ENCODE measurements at places on chromosomes 6 and 20.

- no peak for DNase-seq
Measured at GRCh38 chr20:44187054-44187771, at the start of gene JPH2. JPH2 (minus strand) TSS chr20:44187188; CDS start chr20:44186705, 483 bp downstream.

DNA sequence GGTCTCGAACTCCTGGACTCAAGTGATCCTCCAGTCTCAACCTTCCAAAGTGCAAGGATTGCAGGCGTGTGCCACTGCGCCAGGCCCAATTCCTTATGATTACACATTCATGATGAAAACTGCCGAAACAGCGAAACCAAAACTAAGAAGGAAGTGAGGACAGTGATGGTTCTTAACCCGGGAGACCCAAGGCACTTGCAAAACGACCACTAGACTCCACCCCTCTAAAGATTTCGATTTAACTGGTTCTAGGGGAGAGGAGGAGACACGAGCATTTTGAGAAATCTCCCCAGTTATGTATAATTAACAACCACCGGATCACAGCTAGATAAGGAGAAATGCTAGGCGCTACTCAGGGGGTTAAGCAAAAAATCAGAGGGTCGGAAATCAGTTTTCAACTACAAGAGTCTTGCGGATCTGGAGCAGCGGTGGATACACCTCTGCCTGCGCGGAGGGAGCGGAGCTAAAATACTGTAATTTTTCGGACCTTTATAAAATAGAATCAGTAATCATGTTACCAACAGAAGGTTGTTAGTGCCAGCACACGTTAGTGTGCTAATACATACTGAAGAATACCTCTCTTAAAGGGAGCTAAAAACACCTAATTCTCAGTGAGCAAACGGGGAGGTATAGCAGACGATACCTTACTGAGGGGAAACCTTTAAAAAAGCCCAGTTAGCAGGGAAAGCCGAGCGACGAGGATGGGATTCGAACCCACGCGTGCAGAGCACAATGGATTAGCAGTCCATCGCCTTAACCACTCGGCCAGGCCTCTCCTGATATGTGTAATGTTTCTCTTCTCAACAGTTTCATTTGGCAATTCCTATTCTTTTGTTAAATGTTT lies 60.0 kb upstream of the BTN3A2 start:
- no peak for DNase-seq

DNA sequence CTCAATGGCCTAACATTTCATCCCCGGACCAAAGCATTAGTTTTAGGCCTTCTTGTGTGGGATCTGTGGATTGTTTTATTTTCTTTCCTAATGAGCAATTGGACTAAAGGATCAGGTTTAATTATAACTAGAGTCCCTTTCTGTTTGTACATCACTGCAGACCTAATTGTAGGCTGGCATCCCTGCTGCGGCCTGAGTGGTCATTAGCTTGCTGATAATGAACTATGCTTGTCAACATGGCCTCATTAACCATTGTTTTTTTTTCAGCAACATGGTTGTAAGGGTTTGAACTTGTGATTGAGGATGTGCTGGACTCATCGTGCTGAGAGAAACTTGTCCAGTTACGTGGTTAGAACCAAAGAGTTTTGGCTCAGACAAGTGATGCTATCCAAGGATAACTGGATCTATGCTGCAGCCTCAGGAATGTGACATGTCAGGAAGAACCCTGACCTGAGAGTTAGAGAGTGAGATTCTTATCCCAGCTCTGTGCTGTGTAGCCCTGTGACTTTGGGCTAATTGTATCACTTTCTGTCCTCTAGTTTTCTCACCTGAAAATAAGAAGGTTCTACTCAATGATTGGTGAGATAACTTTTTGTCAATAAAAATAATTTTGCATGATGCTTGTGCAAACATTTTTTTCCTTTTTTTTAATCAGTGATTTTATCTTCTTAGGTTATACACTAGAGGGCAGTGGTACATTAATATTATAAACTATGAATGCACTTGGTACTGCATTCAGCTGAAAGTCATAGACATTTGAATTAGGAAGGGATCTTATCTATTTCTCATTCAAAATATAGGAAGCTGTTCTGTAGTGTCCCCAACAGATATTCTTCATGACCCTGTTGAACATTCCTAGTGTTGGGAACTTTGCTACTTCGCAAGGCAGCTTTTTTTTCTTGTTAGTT lies 140.9 kb downstream of the RNF144B start:
- DNase-seq = no peak

DNA sequence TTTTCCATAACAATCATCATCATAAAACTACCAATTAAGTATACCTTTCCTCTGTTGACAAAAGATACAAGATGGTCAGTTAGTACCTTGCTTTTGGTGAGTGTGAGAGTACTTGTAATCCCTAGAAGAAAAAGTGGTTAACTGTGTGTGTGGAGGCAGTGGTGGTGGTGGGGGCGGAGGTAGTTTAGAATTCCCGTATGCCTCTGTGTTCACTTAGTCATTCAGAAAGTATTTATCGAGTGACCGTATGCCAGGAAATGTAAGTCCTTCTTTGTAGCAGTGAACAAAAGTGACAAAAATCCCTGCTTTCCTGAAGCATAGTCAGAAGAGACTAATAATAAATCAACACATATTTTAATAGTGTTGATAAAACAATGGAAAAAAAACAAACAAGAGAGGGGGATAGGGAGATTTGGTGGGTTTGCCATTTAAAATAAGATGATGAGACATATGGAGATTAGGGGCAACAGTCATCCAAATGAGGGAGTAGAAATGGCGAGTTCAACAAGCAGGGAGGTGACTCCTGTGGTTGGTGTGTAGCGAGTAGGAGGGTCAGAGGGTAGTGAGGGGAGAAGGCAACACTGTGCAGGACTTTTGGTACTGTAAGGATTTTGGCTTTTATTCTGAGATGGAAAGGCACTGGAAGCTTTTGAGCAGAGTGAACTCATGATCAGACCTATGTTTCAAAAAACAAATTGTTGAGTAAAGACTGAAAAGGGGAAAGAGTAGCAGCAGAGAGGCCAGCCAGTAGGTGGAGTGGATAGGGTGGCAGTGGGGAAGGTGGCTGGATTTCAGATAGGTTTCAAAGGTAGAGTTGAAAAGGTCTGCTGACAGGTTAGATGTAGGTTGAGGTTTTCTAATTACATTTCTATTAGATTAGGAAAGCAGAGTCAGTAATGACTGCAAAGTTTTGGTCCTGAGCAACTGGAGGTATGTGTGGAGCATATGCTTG lies 40.3 kb upstream of the SIM1 start:
- no peak for DNase-seq

DNA sequence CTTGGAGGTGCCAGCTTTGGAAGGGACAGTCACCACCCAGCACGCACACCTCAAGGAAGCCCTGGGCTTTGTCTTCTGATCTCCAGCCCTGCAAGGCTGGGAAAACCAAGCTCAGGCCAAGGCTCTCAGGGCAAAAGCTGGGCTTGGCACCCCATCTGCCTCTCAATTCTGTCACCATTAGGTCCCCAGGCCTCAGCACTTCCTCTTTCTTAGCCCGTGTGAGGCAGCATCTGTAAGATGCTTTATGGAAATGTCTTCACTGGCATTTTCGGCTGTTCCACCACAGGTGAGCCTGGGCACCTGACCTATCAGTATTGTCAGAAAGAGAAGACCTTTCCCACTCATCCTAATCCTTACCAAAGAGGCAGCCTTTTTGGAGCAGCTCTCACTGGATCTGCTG lies 24.6 kb downstream of the GMEB2 start:
- DNase-seq = no peak

DNA sequence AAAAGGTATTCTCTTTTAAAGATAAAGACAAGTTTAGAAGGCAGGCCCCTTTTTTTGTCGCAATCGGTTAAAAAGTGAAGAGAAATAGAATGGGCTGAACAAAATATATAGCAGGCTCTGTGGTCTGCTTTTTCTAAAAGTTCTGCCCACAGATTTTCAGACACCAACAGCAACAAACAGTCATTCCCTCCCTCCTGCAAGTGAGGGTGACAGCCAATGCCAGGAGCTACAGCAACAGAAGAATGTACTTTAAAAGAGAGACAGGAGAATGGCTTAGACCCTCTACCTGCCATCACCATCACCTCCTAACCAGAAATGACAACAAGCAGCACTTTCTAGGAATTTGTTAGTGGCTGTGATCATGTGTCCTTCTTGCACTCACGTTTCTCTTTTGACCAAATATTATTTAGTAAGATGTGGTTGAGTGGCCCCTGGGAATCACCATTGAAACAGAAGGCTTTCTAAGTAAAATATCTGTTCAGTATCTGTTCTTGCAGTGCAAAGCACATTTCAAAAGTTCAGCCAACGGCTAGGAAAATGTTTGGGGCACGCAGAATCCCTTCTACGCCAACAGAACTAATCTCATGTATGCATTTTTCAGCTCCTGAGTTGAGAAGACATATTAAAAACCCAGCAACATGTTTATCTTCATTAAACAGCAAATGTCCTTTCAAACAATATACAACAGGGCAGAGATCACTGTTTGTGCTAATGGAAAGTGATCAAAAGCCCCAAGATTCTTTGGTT lies 248.5 kb downstream of the ATXN1 start:
- DNase-seq = no peak

DNA sequence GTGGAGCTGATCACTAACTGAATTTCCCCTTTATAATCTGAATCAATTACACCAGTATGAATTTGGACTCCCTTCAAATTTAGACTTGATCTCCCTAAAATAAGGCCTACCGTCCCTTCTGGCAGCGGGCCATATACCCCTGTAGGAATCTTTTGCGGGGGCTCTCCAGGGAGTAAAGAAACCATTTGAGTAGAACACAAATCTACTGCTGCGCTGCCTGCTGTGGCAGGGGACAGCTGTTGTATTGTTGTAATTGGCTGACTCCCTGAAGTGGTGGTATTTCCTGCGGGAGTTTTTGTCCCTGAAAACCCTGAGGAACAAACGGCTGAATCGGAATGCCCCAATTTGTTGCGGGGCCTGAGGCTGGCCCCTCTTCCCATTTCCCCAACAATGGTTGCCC lies 16.0 kb upstream of the PTCRA start:
- DNase-seq = no peak

GRCh38 chr20:38316341-38316740 lies 12.4 kb downstream of the BPI start:
- no peak for DNase-seq

- no peak for DNase-seq
Measured at GRCh38 chr6:119609865-119610264, 260.3 kb upstream of the MAN1A1 start.

- DNase-seq = no peak
Measured at GRCh38 chr6:41663568-41663967, 25.3 kb downstream of the MDFI start.

- DNase-seq = no peak
Measured at GRCh38 chr20:51487565-51488268, 54.8 kb downstream of the NFATC2 start.

DNA sequence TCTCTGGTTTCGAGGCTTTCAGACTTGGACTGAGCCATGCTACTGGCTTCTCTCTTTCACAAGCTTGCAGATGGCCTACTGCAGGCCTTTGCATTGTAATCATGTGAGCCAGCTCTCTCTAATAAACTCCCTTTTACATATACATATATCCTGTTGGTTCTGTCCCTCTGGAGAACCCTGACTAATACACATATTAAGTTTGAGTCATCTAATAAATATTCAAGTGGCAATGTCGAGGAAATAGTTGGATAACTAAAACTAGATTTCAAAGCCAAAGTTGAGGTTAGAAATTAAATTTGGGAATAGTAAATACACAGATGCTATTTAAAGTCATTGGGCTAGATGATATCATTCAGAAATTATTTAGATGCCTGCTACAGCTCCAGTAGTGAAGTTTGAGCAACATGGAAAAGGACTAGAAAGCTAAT lies 1343.4 kb downstream of the GRIK2 start:
- no peak for DNase-seq

GRCh38 chr20:48773837-48774418 lies 53.9 kb downstream of the PREX1 start:
- DNase-seq = no peak

- no peak for DNase-seq
Measured at GRCh38 chr6:157218371-157219198, 104.7 kb downstream of the TMEM242 start.

DNA sequence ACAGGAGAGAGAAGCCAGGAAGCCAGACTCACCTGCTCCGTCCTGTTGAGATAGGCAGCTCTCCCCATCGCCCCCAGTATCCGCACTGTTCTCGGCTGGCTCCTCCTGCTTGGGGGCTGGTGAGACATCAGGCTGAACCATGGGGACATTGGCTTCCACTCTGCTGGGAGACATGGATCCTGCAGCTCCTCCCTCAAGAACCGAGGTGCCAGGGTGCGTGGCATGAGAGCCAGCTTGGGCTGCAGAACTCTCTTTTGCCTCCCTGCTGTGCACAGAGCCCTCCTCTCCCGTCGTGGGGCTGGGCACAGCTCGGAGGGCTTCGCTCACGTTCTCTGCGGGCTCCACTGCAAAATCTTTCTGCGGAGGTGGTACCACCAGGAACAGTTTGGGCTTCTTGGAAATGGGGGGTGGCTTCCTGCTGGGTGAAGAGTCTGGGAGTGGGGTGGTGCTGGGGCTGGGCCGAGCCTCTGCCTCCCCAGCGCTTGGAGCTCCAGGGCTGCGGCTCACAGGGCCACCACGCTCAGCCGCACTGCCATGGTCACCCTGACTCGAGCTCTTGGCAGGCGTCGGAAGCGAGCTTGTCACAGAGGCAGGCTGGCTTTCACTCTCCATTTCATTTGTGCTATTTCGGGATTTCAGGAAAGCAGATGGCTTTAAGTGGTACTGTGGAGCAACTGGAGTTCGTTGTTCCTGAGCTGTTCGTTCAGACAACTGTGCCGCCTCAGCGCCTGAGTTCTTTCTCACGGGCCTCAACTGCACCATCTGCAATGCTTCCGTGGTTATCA lies 26.5 kb downstream of the HEBP2 start:
- DNase-seq = no peak

DNA sequence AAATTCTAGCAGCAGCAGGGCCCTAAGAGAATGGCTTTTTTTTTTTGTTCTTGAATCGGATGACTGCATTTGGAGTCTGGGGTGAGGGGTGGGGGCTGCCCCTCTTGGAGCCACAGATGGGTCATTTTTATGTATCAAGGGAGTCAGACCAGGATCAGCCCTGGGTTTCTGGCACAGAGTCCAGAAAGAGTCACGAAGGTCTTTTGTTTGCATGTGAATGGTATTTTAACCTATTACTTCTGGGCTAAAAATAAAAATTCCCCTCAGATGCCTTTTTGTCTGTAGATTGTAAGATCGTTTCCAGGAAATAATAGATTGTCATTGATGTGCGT lies 72.5 kb downstream of the PHACTR3 start:
- no peak for DNase-seq

GRCh38 chr6:162621246-162621645 lies 106.3 kb downstream of the PRKN start:
- DNase-seq = no peak

GRCh38 chr20:21136015-21136732 lies 10.3 kb downstream of the KIZ start:
- no peak for DNase-seq

GRCh38 chr20:11376420-11376819 lies 541.3 kb upstream of the BTBD3 start:
- no peak for DNase-seq

GRCh38 chr6:43246301-43247113 lies 3.2 kb downstream of the TTBK1 start:
- no peak for DNase-seq

- no peak for DNase-seq
Measured at GRCh38 chr6:89941763-89942497, 47.7 kb downstream of the GJA10 start.

- no peak for DNase-seq
Measured at GRCh38 chr6:80523010-80523409, 416.5 kb downstream of the BCKDHB start.
